ENCODE measurements at places on chromosomes 6 and 20. TPM values are rescaled to one million over a fixed set of nuclear protein-coding genes. Genes with fewer than 3 reads are reported as not detected.

DNA sequence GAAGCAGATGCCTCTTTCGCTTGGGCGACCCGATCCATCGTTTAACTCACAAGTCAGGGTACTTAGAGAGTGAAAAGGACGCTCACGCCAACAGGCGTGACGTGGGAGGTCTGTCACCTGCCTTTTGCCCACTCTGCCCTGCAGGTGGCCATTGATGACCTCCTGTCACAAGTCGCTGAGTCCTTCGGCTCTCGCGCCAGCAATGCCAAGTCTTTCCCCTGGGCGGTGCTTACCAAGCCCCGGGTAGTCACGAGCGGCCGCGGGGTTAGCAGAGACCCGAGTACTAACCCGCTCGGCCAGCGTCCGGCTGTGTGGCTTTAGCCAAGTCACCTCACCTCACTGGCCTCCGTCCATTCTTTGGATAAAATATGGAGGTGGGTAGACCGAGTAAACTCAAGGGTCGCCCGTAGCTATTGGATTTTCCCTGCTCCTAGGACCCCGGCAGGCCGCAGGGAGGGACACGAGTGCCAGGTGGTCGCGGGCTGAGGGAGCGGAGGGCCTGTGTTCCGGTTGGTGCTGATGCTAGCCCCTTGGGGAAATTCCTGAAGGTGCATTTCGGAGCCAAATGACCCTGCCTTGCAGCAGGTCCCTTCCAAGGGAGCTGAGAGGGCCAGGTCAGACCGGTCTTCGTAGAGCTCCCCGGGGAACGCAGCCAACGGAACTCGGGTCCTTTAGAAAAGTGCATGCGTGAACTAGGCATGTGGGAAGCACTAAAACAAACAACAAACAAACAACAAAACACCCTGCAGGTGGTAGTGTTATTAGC lies 668 bp downstream of the PKIB start:
- DNase-seq, result no peak
- H3K36me3 ChIP-seq, result no peaks in the 10 kb centered on the region
- H3K27me3 ChIP-seq, result peaks cover 17% of the 10 kb centered on the region

GRCh38 chr6:89584539-89584938 lies 54.0 kb downstream of the LYRM2 start:
- H3K36me3 ChIP-seq, result peaks cover 3% of the 10 kb centered on the region
- H3K27me3 ChIP-seq, result peaks cover 2% of the 10 kb centered on the region
- DNase-seq, result no peak
- no peak overlapping the region for H3K4me3 ChIP-seq
- H3K27ac ChIP-seq, result no peak overlapping the region

- H3K4me1 ChIP-seq, result no peaks in the 10 kb centered on the region
- DNase-seq, result no peak
- H3K36me3 ChIP-seq, result no peaks in the 10 kb centered on the region
- no peaks in the 10 kb centered on the region for H3K27me3 ChIP-seq
- no peak overlapping the region for H3K27ac ChIP-seq
Measured at GRCh38 chr6:54286141-54286540, 22.1 kb upstream of the TINAG start.

GRCh38 chr6:169269180-169270076 lies 15.8 kb upstream of the THBS2 start:
- DNase-seq, result no peak
- peaks cover 3% of the 10 kb centered on the region for H3K27me3 ChIP-seq
- no peaks in the 10 kb centered on the region for H3K4me1 ChIP-seq
- no peak overlapping the region for H3K4me3 ChIP-seq

GRCh38 chr6:89244241-89244985 lies 27.3 kb upstream of the GABRR1 start:
- DNase-seq, result no peak
- H3K27ac ChIP-seq, result no peak overlapping the region
- peaks cover 8% of the 10 kb centered on the region for H3K4me1 ChIP-seq
- no peak overlapping the region for H3K4me3 ChIP-seq

GRCh38 chr20:13449868-13450434 lies 188.8 kb downstream of the TASP1 start:
- H3K27me3 ChIP-seq, result no peaks in the 10 kb centered on the region
- DNase-seq, result no peak
- H3K36me3 ChIP-seq, result peaks cover 20% of the 10 kb centered on the region
- H3K27ac ChIP-seq, result no peak overlapping the region
- H3K4me3 ChIP-seq, result no peak overlapping the region

DNA sequence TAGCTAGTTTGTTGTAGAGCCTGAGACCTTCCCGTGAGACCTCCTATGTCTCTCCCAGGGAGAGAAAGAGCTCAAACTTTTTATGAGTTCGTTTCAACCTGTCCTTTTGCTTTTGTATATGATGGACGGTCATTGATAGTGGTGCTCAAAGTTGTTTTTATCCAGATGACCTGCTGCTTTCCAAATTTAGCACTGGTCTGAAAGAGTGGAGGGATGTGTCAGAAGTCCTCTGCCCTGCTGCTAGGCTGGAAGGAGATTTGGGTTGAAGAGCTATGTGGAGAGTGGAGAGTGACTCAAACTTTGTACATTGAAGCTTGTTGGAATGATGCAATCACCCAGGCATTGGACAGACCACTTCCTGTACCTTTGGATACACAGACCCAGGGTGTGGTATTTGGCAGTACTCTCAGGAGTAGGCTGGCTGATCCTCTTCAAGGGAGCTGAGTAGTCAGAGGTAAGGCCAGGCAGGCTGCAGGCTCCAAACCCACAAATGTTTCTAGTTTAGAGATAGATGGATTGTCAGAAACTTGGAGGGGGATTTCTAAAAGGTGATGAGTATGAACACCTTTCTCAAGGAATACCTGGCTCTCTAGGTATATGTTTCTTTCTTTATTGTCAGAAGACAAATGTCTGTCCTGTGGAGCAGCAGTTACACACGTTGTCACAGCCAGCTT lies 49.4 kb upstream of the RREB1 start:
- no peak overlapping the region for H3K4me3 ChIP-seq
- no peak overlapping the region for H3K27ac ChIP-seq
- no peaks in the 10 kb centered on the region for H3K27me3 ChIP-seq

DNA sequence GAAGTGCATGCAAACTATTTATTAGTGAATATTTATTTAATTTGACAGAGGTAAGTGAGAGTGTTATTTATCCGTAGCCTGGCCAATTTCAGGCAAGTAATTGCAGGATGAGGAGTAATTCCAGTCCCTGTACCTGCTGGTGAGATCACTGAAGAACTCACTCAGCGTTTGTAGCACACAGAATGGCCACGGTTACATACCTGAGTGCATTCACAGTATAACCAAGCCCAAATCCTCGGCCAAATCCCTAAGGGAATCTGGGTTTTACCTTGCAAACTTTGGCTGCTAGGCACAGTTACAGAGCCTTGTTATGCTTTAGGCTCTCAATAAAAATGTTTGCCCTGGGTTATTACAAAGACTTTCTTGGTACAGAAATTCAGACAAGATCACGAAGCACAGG lies 93.3 kb downstream of the KCNQ5 start:
- peaks cover 4% of the 10 kb centered on the region for H3K4me1 ChIP-seq
- H3K27ac ChIP-seq, result no peak overlapping the region
- H3K27me3 ChIP-seq, result no peaks in the 10 kb centered on the region
- DNase-seq, result no peak
- H3K4me3 ChIP-seq, result no peak overlapping the region
- peaks cover 15% of the 10 kb centered on the region for H3K36me3 ChIP-seq

DNA sequence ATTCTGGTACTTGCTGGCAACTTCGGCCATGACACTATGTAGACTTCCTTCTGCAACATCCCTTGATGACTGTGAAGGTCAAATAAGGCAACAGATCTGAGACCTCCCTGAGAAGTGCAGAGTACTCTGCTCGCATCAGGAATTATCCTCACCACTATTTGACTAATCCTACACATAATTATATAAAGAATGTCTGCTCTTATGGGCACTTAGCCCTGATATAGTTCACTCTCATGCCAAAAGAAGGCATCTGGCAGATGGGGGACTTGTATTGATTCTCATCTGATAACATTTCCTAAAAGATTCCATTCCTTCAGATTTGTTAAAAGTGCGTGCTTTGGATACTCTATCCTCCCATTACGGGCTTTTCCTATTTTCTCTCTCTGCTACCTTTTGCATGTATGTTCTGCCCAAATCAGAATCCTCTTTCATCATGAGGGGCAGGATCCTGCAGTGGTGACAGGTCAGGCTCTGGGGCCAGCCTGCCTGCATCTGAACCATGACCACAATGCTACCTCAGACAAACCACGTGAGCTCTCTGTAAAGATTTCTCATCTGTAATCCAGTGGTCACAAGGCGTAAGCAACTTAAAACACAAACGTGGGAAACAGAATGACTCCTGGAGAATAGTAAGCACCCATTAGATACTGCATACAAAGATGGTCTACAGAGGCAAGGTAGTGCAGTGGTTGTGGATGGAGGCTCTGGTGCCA lies 134.0 kb downstream of the GJA10 start:
- no peak overlapping the region for H3K4me3 ChIP-seq
- DNase-seq, result peak; percentile 24
- H3K4me1 ChIP-seq, result peaks cover 45% of the 10 kb centered on the region
- no peaks in the 10 kb centered on the region for H3K36me3 ChIP-seq
- no peaks in the 10 kb centered on the region for H3K27me3 ChIP-seq

DNA sequence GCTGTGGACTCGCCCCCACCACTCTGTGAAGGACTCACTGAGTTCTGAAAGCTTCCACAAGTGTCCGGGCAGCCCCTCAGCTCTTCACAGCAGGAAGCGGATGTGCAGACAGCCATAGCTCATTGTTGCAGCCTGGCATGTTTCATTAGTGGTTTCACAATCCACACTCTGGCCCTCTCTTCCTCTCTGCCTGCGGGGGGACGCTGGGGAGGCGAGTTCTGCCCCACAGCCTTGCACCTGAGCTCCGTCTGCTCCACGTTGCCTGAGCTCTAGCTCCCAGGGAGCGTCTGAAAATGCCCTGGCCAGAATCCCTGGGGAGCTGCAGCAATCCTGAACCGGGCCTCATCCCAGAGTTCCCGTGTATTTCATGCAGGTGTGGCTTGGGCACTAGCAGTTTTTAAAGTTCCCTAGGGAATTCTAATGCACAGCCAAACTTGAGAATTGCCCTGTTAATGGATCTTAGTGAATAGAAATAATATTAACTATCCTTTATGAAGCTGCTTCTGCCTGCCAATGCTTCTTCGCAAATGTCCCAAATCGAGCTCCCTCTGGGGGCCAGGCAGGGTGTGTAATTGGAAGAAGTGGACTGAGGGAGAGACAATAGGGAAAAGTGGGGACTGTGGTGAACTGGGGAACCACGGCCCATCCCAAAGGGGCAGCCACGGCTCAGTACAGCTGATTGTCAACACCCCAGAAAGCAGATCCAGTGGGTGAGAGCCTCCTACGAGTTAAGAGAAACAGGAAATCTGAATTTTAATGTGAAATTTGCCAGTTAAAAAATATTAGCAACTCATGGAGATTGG lies 51.5 kb downstream of the CTCFL start:
- peak; percentile 55 for DNase-seq
- no peaks in the 10 kb centered on the region for H3K36me3 ChIP-seq
- H3K27ac ChIP-seq, result peak overlapping the region; percentile 61
- H3K4me1 ChIP-seq, result peaks cover 54% of the 10 kb centered on the region

DNA sequence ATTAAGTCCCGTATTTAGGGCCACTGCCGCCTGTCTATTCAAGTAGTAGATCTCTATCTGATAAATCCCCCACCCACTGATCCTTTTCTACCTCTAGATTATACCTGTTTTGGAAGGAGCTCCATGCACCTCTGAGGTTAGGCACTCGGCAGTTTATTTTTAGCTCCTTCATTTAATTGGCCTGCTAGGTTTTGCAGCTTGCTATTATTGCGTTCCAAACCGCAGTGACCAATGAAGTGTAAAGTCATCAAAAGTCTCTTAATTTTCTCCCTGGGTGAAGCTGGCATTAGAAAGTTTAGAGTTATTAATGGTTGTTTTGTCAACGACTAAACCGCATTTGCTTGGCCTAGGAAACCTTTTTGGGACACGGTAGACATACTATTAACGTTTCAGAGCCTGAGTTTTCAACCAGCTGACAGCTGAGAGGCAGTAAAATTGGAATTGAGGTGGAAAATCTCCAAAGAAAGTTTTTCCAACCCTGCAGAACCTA lies 60.0 kb downstream of the RFPL4B start:
- H3K4me3 ChIP-seq, result no peak overlapping the region
- no peak for DNase-seq
- no peaks in the 10 kb centered on the region for H3K36me3 ChIP-seq
- H3K27me3 ChIP-seq, result peaks cover 6% of the 10 kb centered on the region
- H3K4me1 ChIP-seq, result no peaks in the 10 kb centered on the region

DNA sequence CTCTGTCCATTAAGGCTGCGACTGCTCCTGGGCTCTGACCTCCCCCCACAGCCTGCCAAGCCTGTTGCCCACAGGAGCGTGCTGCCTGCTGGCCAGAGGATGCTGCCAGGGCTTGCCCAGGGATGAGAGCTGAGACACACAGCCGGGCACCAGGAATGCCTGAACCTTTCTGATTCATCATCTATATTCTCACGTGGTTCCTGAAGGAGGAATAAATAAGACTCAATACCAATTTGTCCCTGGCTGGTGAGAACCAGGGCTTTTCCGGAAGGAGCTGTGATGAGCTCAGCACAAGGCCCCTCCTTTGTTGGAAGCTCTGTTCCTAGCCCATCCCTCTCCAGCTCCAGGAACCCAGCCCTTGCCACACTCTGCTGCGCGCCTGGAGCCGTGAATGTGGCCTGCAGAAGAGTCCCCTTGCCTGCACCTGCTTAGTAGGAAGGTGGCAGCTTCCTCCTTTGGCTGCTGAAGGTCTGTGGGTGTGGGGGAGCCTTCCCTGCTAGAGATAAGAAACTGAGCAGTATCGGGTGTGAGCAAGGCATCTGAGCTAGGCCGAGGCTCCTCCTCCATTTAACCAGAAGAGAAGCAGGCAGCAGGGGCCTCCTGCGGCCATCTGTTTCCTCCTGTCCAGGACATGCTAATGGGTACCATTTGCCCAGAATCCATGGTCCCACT lies 37.9 kb downstream of the SYNDIG1 start:
- H3K36me3 ChIP-seq, result no peaks in the 10 kb centered on the region
- no peak overlapping the region for H3K27ac ChIP-seq
- no peak for DNase-seq
- H3K4me3 ChIP-seq, result no peak overlapping the region

DNA sequence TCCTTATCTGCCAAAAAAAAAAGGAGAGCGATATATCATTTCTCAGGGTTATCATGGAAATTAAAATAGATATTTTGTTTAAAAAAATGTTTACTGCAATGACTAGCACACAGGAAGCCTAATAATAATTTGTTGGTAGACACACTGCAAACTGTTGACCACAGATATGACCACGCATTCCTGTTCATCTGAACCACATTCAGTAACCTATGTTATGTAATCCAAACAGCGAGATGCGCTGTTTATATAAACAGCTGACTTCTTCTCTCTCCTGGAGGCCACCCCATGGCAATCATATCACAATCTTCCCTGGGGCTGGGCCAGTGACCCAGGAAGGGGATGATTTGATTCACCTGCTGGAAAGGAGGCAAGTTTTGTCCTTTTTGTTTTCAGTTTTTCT lies 129.3 kb upstream of the UST start:
- no peaks in the 10 kb centered on the region for H3K36me3 ChIP-seq
- peaks cover 13% of the 10 kb centered on the region for H3K4me1 ChIP-seq
- H3K27ac ChIP-seq, result no peak overlapping the region
- no peak for DNase-seq

MAFB gene
- 0.09 TPM for polyA plus RNA-seq

MAS1 gene
- not detected for polyA plus RNA-seq
